ENCODE measurements at places on chromosomes 3 and 15.
A peak's percentile ranks its signal among the peaks of the same experiment; 100 is the strongest.

GRCh38 chr3:79019137-79019923 lies 748.5 kb downstream of the ROBO1 start:
- DNase-seq, result peak; percentile 84

DNA sequence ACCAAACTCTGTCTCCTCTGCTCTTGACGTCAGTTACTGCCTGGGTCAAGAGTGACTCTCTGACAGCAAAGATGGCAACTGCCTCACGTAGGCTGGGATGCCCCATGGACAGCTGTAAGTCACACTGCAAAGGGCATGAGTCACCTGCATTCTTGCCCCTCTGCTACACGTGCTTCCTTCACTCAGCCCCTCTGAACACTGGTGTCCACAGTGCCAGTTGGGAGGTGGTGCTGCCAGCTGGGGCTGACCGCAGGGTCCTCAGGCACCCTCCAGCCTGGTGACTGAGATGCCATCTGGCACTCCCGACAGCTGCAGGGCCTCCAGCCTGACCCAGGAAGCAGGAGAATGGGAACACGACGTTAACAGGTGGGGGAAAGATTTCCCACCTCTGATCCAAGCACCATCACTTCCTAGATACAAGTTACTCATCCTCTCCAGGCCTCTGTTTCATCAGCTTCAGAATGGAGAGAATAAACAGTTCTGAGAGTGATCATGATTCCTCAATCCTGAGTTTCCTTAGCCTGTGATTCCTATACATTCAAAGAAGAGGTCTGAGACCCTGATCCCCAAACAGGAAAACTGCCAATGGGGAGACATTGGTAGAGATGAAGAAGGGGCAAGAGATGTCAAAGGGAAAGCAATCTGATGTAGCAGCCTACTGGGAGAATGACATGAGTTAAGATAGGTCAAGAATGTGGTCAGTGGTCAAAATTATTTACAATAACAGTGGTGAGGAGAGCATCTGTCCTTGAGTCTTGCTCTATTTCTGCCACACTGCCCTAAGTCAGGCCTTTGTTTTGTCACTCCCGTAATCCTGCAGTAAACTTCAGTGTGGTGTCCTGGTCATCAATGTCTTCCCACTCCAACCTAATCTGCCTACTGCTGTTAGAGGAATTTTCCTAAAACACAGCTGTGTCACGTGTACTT lies 86.1 kb upstream of the BCL6 start:
- DNase-seq, result no peak

GRCh38 chr15:36884936-36885635 lies 215.3 kb downstream of the MEIS2 start:
- no peak for DNase-seq

GRCh38 chr15:80739919-80740318 lies 39.3 kb upstream of the CEMIP start:
- no peak for DNase-seq

GRCh38 chr3:139770577-139770976 lies 92.8 kb upstream of the NMNAT3 start:
- DNase-seq, result no peak

DNA sequence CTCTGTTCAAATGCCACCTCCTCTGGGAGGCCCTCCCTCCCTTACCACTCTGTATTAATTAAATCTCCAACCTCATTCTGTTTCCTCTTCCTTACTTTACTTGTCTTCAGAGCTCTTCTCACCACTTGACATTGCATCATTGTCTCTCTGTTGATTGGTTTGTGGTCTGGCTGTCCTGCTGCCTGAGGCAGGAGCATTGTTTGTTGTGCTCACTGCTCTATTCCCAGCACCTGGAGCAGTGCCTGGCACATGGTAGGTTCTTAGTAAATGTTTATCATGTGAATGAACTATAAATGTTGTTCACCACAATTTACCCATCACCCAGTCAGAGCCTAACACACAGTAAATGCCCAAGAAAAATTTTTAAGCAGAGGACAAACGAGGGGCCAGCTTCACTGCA lies 6.7 kb upstream of the BFSP2 start:
- DNase-seq, result no peak

GRCh38 chr15:60966316-60966715 lies 262.8 kb downstream of the RORA start:
- DNase-seq, result no peak

DNA sequence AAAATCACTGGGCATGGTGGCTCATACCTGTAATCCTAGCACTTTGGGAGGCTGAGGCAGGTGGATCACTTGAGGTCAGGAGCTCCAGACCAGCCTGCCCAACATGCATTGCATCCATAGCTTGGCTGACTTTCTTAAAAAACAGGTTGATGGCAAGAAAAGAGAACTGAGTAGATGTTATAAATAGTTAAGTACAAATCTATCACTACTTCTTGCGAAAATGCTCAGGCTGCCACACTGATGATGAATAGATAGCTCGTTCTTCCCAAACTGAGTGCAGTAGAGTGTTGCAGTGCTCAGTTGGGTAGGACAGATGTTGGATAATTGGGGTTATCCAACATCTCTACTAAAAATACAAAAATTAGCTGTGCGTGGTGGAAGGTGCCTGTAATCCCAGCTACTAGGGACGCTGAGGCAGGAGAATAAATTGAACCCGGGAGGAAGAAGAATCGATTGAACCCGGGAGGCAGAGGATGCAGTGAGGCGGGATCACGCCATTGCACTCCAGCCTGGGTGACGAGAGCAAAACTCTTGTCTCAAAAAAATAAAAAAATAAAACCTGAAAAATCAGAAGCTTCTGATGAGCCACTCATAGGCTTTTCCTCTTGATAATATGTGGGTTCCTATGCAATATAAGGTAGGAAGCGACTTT lies 1.2 kb downstream of the BTLA start:
- DNase-seq, result no peak
